Activated effector memory CD4-positive, alpha-beta T cell treated with Interleukin-2 at 50 U/mL for 16 hours (primary cell): ENCODE measurements at places on chromosomes 5 and 9.

GRCh38 chr5:38259062-38259808, 876 bp downstream of the EGFLAM start:
- DNase-seq = no peak

DNA sequence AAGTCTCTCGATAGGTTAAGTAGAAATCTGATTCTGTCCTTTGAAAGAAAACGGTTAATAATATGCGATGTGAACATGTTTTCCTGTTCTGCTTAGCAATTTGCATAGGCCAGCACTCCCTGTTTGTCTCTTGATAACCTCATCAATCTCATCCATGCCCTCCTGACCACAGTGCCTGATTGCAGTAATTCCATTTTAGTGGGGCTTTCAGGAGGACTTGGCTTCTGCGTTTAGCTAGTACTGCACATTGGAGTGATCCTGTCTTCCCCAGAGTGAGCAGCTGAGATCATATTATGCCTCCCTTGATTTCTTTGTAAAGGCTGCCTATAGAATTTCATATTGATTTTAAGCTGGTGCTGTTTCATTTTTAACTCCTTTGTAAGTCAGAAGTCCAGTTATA, 335.9 kb upstream of the ISL1 start:
- no peak for DNase-seq

GRCh38 chr5:154829589-154830218, 20.7 kb downstream of the FAXDC2 start:
- DNase-seq = peak; percentile 18

GRCh38 chr9:81318571-81318970, 370.8 kb downstream of the TLE1 start:
- DNase-seq = no peak

DNA sequence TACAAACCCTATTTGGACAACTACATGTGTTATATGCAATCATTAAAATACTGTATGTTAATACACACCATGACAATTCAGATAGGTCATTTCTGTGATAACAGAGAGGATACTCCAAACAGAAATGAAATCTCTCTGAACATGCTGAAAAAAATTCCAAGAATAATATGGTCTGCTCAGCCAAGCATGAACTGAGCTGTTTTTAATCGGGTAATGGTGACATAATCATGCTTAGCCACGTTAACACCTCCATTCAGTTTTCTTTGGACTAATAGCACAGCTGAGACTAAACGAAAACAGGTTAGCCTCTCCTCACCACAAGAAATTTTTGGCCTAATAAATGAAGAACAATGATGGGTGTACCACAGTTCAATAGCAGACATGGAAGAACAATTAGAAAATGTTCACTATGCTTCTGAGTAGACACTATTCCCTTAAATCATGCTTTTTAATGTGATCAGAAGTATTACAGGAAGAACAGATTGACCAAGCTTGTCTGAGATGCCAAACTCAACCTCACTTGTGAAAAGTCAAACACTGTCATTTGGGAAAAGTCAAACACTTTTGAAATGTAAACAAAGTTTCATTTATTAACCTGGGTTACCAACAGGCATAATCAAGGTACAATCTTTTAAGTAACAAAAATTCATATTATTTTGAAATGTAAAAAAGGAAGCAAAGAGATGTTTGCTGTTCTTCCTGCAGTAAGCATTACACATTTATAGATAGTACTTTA, 19.4 kb downstream of the RAB14 start:
- no peak for DNase-seq

GRCh38 chr5:31023105-31023504, 170.4 kb upstream of the CDH6 start:
- DNase-seq = no peak

GRCh38 chr5:100600298-100600994, 65.3 kb downstream of the FAM174A start:
- no peak for DNase-seq

DNA sequence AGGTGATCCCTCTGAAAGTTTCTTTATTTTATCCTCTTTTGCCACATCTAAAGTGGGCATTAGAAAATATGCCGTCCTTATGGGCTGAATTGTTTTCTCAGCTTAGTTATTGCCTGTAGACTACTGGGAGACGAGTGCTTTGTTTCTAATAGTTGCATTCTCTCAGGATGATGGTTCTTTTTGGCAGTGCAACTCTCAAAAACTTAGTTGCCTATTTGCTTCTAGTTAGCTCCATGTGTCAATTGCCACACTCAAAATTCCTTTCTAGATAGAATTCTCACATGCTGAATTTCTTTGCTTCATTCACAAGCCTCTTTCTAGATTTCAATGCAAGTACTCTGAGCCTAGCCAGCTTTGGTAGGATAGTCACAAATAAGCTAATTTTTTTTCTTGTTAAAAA, 155.5 kb downstream of the FGF10 start:
- no peak for DNase-seq

- DNase-seq = no peak
Measured at GRCh38 chr9:137691646-137692351, 73.0 kb downstream of the EHMT1 start.

- DNase-seq = no peak
Measured at GRCh38 chr9:123823194-123823947, 106.6 kb downstream of the DENND1A start.

GRCh38 chr9:134486143-134486591, 155.4 kb upstream of the COL5A1 start:
- no peak for DNase-seq

DNA sequence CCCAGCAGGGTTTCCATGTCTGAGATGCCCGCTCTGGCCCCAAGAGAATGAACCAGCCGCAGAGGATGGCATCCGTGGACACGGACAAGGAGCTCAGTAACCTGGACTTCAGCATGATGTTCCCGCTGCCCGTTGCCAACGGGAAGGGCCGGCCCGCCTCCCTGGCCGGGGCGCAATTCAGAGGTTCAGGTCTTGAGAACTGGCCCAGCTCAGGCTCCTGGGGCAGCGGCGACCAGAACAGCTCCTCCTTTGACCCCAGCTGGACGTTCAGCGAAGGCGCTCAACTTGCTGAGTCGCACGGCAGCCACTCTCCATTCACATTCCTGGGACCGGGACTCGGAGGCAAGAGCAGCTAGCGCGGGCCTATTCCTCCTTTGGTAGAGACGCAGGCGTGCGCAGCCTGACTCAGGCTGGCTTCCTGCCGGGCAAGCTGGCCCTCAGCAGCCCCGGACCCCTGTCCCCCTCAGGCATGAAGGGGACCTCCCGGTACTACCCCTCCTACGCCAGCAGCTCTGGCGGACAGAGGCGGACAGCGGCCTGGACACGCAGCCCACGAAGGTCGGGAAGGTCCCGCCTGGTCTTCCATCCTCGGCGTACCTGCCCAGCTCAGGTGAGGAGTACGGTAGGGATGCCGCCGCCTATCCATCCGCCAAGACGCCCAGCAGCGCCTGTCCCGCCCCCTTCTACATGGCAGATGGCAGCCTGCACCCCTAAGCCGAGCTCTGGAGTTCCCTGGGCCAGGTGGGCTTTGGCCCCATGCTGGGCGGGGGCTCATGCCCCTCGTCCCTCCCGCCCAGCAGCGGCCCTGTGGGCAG, 74.4 kb downstream of the INSL6 start:
- DNase-seq = no peak

- no peak for DNase-seq
Measured at GRCh38 chr9:136321561-136321960, 5.8 kb upstream of the GPSM1 start.

DNA sequence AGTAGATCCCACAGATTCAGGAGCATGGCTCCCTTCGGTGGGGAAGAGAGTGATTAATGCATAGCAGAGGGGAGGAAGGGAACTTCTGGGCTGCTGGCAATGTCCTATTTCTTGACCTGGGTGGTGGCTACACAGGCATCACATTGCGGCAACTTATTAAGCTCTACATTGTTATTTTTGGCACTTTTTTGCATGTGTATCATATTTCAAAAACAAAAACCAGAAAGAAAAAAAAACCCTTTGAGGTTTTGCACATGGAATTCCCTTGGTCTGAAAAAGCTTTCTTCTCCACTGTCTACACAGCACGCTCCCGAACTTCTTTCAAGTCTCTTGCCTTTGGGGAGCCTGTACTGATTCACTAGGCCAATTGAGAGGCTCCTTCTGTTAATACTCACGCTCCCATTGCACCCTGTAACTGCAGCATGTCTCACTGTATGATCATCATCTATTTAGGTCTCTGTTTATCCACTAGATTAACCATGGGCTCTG, 25.1 kb downstream of the CEMIP2 start:
- no peak for DNase-seq

- DNase-seq = no peak
Measured at GRCh38 chr5:154745349-154745748, 9.8 kb upstream of the LARP1 start.

- DNase-seq = no peak
Measured at GRCh38 chr9:101536938-101537337, 3.3 kb downstream of the RNF20 start.

DNA sequence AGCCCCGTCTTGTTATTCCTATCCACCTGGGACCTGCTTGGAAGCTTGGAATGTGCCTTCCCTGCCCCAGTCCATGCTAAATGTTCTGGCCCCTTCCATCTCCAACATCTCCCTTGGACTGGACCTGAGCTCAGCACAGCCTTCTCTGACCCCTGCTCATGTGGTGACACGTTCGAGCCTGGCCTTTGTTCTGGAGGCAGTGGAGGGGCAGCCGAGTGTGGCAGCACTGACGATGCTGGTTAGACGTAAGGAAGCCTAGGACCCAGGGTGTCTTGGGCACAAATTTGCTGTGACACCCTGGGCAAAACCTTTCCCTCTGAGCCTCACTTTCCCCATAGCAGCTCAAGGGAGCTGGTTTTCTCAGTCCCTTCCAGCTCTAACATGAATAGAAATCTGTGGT, 3.9 kb downstream of the SPACA9 start:
- no peak for DNase-seq

- no peak for DNase-seq
Measured at GRCh38 chr9:130343445-130343918, 77.9 kb downstream of the HMCN2 start.

- DNase-seq = no peak
Measured at GRCh38 chr5:134247428-134248224, 21.8 kb upstream of the PPP2CA start.

GRCh38 chr5:120139039-120139438, 325.1 kb upstream of the PRR16 start:
- no peak for DNase-seq

DNA sequence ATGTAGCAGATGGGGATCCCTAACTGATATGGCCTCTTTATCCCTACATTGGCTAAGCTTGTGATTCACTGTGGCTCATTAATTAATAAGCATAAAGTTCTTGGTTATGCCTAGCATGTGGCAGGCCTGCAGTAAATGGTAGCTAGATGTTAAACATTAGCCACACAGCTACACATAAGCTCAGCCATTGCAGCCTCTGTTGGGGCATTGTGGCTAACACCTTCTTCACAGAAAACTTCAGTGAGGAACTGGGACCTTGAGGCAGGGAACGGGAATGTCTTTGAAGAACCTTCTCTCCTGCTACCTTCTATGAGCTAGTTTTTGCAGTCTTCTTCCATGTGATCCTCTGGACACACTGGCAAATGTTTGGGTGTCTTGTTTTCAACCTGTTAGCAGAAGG, 338.2 kb downstream of the NTRK2 start:
- DNase-seq = no peak

- no peak for DNase-seq
Measured at GRCh38 chr5:35483191-35483590, 134.5 kb upstream of the SPEF2 start.

DNA sequence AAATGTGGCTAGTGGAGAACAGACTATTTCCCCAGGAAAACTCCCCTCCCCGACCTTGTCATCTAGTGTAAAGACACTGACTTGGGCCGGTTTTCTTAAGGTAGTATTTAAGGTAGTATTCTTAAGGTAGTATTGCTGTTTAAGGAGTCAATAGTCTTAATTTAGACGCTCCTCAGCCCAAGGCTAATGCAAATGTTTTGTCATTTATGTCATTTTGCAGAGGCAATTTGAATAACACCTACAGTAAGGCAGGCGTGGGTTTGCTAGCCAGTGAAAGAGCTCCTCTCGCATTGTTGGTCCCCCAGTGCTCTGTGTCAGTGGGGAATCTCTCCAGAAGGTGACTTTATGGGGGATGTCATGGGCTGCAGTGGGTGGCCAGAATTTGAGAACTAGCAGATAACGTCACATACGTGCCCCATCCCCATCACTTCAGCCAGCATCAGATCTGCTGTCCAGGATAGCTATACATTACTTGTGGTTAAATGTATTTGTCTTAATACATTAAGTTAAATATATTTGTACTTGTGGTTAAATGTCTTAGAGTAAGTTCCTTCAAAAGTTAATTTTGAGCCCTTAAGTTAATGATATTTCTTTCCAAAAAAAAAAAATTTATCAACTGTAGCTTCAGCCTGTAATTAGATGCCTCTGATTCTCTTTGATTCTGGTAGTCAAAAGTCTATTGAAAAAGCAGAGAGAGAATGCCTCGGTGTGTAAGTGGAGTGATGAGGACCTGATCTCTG, 2.6 kb downstream of the PPP1R26 start:
- no peak for DNase-seq

DNA sequence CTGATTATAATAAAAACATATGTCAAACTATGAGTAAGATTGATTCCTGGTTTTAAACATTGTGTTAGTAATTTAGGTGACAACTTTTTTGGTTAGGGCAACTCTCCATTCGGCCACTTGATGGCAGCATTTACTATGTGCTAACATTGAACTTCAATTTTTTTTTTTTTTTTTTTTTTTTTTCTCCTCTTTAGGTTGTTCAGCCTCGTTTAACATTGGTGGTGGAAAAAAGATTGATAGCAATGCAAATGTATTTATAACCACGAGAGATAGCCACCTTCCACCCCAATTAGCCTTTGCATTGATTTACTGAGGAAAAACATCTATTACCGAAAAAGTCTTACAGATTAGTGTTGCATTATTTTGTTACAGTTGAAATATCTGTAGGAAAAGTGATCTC, 159.1 kb downstream of the CSNK1G3 start:
- no peak for DNase-seq

- no peak for DNase-seq
Measured at GRCh38 chr5:34487159-34487879, 168.8 kb upstream of the RAI14 start.

GRCh38 chr5:111863801-111864200, 106.8 kb upstream of the NREP start:
- DNase-seq = no peak

DNA sequence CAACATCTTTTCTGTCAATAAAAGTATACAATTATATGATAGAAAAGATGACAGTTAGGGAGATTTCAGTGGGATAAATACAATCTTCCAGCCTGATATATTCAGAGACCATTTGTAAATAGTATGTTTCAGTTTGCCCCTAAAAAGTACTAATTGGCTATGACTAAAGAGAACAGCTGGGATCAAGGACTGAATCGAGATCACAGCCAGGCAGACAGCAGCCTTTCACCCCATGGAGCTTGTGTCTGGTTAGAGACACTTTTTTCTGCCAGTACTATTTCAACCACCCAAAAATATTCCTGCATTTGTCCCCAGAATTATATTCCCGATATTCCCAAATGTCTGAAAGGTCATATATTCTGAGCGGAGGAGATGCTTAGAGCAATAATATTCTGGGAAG, 577.3 kb upstream of the TLE4 start:
- DNase-seq = no peak

- peak; percentile 79 for DNase-seq
Measured at GRCh38 chr5:67165526-67166459, 30.8 kb downstream of the CD180 start.
